Right renal pelvis (tissue), 4 donors: ENCODE measurements at places on chromosomes 1 and 21.

DNA sequence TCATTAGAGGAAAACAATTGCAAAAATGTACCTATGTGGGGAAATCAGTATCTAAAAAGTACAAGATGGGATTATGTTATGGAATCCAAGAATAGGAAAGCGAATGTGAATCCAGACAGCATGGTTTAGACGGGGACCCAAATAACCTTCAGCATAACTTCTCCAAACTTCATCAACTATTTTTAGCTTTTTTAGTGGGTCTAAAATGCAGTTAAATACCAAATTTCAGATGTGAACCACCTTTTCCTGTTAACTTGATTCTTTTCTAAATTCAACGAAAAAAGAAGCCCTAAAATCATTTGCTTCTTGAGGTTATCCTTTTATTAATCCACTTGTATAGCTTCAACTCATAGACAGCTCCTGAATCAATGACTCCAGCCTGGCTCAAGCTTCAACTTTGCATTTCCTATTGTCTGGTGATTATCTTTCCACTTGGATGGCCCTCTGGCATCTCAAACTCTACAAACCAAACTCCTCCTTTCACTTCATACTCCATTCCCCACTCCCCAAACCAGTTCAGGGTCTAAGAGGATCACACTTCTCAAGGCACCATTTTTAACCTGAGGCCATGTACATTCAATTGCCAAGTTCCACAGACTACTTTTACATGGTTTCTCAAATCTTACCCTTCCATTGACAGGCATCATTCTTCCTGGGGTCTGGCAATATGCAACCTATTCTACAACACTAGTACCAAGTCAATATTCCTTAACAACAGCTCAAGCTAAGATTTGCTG is 7.4 kb downstream of the ERRFI1 start:
- DNase-seq, result no peak

GRCh38 chr1:213698092-213698702 is 289.6 kb upstream of the PROX1 start:
- DNase-seq, result no peak

DNA sequence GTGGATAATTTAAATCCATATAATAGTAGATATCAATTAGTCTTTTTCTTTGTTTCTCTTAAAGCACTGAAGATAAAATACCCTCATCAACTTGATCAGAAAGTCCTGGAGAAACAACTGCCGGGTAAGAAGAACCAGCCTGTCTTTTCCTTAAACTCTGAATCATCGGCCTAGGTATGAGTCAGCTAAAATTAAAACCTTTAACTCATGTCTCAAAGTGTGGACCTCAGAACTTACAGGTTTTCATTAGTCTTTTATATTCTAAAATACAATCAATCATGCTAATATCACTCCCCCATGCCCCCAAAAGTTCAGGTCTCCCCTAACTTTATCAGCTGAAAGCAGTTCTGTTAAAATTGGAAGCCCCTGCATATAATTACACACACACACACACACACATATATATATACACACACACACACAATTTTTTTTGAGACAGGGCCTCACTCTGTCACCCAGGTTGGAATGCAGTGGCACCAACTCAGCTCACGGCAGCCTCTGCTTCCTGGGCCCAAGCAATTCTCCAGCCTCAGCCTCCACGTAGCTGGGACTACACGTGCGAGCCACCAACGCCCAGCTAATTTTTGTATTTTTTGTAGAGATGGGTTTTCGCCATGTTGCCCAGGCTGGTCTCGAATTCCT is 61.3 kb downstream of the B3GALNT2 start:
- no peak for DNase-seq

- DNase-seq, result no peak
Measured at GRCh38 chr1:198258491-198258890, 101.7 kb downstream of the NEK7 start.

- DNase-seq, result no peak
Measured at GRCh38 chr1:13967707-13968106, 267.7 kb downstream of the PRDM2 start.
